ENCODE measurements at places on chromosomes 13 and 19.

- DNase-seq, result no peak
These were observed 214.0 kb upstream of the HTR2A start for GRCh38 chr13:47110833-47111240.

- DNase-seq, result no peak
These were observed 23.5 kb downstream of the COL5A3 start for GRCh38 chr19:9986787-9987281.

GRCh38 chr13:89465366-89465765, 1794.2 kb downstream of the SLITRK5 start:
- no peak for DNase-seq

DNA sequence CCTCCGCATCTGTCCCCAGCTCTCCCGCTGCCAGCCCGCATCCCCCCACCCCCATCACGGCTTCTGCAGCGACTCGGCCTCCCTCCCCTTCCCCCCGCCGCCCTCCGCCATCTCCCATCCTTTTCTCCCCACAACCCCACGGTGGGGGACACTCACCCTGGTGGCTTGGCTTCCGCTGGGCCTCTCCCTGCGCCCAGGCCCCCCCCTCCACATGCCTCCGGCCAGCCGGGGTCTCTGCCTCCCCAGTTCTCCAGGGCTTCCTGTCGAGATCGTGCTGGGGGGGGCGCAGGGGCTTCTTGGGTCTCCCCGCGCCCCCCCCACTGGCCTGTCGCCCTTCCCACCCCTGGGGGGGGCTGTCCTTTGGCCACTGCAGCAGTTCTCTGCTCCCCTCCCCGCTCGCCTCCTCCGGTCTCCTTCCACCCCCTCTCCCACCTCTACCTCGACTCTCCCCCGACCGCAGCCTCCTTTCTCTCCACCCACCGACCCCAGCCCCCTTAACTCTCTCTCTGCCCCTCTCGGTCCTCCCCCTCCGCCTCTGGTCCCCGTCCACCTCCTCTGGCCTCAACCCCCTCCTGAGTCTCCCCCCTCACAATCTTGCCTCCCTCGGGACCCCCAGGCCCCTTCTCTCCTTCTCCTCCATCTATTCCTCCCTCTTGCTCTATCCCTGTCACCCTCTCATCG, 17.1 kb downstream of the LRRC4B start:
- DNase-seq, result no peak

DNA sequence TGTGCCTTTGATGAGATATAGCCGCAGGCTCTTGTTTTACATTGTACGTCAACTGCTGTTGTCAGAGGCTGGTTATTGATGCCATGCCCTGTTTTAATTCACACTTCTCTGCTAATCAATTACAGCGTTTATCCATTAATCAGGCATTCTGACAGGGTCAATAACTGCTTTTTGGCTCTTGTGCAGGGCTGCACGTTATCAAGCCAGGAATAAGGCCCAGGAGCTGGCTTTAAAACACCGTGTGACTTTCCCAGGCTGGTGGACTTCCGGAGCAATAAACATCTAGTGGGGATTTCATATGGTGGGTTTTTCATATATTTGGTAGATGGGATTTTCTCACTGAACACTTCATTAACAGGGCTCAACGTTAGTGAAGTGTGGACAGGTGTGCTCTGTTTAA, 221.7 kb downstream of the TM9SF2 start:
- DNase-seq, result no peak

- DNase-seq, result no peak
These were observed 19.2 kb upstream of the ZNF331 start for GRCh38 chr19:53518716-53519115.

DNA sequence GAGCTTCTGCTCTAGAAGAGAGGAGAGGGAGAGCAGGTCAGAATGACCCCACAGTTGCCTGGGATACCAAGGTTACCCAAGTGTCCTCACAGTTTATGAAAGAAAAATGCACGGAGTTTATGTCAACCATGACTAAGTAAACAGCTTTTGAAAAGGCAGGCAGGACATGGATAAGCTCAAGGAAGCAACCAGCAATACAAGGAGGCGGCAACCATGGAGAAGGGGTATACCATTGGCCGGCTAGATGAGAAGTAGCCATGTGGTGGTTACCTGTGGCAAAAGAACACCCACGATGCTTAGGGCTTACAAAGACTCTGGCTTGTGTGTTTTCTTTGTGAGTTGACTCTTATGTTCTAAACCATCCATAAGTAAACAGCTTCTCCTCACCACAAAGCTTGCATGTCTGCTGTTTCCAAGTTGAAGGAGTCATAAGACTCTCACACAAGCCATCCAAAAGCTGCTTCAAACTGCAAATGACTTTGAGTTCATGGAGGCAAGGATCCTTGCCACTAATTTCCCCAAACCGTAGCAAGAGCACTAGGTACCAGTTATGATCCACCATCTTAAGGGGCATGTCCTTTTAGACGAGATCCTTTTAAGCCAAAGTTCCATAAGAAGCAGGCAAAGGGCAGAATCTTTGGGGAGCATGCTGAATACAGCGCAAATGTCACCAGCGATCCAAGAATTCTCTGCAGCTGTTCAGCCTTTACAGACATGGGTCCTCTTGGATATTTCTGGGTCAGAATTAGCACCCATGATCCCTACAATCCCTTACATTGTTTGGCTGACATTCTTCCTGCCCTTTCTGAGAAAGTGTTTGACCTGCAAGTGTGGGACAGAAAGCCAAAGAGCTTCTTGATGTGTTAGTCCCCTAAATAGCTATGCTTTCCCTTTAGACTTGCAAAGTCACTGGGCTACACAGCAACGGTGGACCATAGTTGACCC, 74.8 kb upstream of the IPO5 start:
- DNase-seq, result no peak

- DNase-seq, result no peak
These were observed 53.1 kb downstream of the SLC7A1 start for GRCh38 chr13:29542381-29542780.

DNA sequence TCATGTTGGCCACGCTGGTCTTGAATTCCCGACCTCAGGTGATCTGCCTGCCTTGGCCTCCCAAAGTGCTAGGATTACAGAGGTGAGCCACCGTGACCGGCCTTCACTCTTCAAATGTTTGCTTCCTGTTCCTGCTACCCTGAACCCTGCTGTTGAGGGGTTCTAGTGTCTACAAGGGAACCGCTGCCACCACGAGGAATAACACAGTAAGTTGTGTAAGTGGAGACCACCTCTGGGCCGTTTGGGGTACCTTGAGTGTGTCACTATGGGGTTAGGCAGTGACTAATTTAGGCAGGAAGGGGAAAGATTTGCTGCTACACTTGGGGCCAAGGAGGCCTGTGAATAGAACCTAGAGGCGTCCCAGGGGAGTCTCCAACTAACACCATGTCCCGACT, 2.2 kb upstream of the MYADM start:
- DNase-seq, result no peak

DNA sequence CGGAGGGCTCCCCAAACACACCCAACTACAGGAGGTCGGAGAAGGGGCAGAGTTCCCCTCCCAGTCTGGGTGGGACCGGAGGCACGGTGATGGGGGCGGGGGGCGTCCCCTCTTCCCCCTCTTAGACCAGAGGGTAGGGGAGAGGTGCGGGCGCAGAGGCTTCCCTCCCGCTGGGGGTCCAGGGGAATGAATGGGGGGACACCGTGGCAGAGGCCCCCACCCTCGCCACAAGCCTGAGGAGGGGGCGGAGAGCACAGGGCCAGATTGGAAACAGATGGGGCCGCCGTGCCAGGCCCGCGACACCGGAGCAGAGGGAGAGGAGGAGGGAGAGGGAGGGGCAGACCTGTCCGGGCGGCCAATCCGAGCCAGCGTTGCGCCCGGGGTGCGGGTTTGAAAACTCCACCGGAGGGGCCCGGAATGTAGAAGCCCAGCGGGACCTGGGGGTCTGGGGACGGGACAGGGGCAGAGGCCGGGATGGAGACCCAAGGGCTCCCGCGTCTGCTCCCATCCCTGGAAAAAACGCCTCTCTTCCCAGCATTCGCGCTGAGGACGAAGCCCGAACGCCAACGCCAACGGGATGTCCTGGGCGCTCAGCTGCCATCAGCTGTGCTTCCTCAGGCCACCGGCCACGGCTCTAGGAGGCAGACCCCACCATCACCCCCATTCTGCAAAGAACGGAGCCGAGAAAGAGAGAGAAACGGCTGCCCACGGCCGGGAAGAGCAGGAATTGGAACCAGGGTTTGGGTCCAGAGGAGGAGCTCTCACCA, 46.8 kb downstream of the PTPRS start:
- DNase-seq, result peak; percentile 15

Measured in stimulated activated naive CD8-positive, alpha-beta T cell treated with anti-CD3 and anti-CD28 coated beads, Interleukin-15, amount 100 ng/mL, for 72 hours (primary cell).